NAMALWA (cell line): ENCODE measurements at places on chromosomes 1 and 21.

- no peak for DNase-seq
Measured at GRCh38 chr1:8217011-8217711, 100.8 kb upstream of the SLC45A1 start.

DNA sequence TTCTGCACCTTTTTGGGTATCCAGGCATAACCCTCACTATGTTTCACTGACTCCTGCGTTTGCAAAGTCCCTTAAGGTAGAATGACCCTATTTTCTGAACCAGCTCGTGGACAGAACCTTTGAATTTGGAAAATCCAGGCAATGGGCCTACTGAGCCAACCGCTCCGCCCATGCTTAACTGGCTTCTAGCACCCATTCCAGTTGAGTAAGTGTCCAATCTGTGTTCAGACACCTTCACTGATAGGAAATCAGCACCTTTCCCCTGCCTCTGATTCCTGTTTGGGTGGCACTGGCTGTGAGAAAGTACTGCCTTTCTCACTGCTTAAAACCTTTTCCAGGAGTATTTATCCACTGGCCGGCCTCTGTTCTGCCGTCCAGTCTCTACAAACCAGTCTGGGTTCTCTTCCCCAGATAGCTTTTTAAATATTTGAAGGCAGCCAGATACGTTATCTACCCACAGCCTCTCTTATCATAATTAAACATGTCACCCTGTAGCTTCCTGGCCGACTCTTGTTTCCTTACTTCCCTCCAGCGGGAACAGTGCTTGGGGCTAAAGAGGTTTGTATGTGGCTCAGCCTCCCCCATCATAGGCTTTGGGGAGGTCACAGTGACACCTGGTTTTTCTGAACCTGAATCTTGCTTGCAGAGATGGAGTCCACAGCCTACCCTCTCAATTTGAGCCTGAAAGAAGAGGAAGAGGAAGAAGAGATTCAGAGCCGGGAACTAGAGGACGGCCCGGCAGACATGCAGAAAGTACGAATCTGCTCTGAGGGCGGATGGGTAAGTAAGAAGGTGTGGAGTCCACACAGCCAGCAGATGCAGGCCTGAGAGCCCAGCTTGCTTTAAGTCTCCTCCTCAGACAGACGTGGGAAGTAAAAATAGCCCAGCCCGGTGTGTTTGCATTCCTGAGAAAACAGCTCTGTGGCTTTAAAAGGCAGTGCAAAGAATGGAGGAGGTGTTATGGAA, 1.3 kb downstream of the POGK start:
- no peak for DNase-seq

DNA sequence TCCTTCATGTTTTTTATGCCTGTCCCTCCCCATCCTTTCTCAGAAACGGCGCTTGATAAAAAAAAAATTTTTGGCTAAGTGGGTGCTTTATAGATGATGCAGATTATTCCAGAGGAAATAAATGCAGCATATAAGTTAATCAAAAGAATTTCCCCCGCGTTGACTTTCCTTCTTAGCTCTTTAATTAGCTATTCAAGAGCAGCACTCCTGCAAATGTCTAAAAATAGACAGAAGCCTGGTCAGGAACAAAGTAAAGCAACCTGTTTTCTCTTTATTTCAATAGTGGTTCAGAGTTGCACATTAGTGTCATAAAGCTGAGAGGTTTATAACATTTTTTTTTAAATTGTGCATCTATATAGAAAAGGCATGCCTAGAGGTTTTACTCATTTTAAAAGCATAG, 439.5 kb upstream of the LRRC7 start:
- DNase-seq: no peak

- no peak for DNase-seq
Measured at GRCh38 chr21:34154878-34155277, 81.5 kb downstream of the MRPS6 start.

DNA sequence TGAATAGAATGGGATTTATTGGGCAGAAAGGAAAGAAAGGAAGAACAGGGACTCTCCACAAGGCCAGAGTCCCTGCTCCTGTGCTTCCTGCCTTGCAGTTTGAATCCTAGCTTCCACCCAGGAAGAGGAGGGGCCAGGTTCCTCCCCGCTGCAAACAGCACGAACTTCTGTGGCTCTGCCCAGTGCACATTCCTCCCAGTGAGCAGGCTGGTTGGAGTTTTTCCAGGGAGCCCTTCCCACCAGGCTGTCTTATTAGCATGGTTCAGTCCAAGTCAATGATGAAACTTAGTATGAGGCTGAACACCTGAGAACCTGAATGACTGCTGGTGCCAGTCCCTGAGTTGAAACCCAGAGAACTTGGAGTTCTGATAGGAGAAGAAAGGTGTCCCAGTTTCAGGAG, 247.2 kb downstream of the DUSP10 start:
- no peak for DNase-seq

GRCh38 chr1:230570724-230571360, 71.4 kb upstream of the COG2 start:
- DNase-seq: no peak

DNA sequence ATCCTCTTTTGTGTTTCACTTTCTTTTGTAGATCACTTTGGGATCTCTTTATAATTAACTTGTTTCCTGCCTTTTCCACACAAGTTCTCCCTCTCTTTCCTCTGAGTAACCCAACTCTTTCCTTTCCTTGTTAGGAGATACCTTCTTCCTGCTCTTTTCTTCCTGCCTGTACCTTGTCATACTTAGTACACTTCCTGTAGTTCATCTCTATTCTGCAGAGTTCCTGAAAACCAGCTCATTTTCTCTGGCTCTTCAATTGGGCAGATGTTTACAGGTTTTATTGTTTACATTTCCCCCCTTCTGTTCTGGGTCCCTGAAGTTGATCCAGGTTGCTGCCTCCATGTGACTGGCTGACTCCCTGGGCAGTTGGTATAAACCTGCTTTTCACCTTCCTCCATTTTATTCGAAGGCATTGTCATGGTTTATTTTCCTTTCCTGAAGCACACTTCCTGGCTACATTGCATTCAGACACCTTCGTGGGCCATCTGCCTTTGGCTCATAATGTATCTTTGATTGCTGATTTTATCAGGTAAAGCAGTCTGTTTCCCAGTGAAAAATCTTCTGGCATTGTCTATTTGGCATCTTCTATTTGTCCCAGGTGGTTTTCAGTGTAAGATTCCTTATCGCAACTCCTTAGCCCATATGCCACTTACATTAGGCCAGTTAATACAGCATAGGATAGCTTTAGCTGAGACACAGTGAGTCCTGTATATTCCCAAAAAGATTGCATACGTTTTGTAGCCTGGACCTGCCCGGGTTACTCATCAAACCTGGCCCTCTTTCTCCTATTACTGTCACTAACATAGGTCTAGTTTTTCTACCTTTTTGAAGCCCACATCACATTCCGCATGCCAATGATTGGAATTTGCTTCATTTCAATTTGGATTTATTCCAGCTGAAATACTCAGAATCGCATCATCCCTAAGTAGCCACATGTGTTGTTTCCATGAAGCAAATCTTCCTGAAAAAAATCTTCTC, 15.4 kb downstream of the CTH start:
- no peak for DNase-seq
